ENCODE measurements at places on chromosomes 7 and 10.

- peaks cover 18% of the 10 kb centered on the region for H3K4me1 ChIP-seq
- H3K4me3 ChIP-seq = no peak overlapping the region
- H3K27me3 ChIP-seq = no peaks in the 10 kb centered on the region
- DNase-seq = no peak
Measured at GRCh38 chr7:4729266-4729665, 46.2 kb upstream of the AP5Z1 start.

- no peaks in the 10 kb centered on the region for H3K27me3 ChIP-seq
- no peak for DNase-seq
- H3K4me1 ChIP-seq = peaks cover 45% of the 10 kb centered on the region
- no peaks in the 10 kb centered on the region for H3K36me3 ChIP-seq
- peak overlapping the region; percentile 78 for H3K27ac ChIP-seq
- no peak overlapping the region for H3K4me3 ChIP-seq
Measured at GRCh38 chr7:36117203-36117840, 35.7 kb upstream of the EEPD1 start.

- DNase-seq = no peak
- no peak overlapping the region for H3K4me3 ChIP-seq
- H3K4me1 ChIP-seq = no peaks in the 10 kb centered on the region
- no peaks in the 10 kb centered on the region for H3K27me3 ChIP-seq
Measured at GRCh38 chr10:44589944-44590449, 205.1 kb upstream of the CXCL12 start.

DNA sequence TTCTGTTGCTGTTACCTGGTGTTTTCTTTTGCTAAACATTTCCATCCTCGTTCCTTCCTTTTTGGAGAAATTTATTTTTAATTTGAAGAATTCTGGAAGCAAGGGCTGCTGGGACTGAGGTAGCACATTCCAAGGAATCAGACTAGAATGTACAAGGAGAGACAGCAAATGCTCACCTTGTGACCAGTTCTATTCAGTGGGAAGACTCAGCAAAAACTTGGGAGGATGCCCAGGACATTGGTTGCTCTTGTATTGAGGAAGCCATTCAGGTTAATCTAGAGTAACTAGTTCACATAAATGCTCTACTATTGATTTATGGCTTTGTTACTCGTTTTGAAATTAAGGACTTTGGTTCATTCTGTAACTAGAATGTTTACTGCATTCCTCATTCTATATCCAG lies 11.3 kb downstream of the PLCE1 start:
- no peaks in the 10 kb centered on the region for H3K27me3 ChIP-seq
- no peak for DNase-seq
- peak overlapping the region; percentile 53 for H3K27ac ChIP-seq
- H3K4me3 ChIP-seq = no peak overlapping the region
- peaks cover 27% of the 10 kb centered on the region for H3K4me1 ChIP-seq

DNA sequence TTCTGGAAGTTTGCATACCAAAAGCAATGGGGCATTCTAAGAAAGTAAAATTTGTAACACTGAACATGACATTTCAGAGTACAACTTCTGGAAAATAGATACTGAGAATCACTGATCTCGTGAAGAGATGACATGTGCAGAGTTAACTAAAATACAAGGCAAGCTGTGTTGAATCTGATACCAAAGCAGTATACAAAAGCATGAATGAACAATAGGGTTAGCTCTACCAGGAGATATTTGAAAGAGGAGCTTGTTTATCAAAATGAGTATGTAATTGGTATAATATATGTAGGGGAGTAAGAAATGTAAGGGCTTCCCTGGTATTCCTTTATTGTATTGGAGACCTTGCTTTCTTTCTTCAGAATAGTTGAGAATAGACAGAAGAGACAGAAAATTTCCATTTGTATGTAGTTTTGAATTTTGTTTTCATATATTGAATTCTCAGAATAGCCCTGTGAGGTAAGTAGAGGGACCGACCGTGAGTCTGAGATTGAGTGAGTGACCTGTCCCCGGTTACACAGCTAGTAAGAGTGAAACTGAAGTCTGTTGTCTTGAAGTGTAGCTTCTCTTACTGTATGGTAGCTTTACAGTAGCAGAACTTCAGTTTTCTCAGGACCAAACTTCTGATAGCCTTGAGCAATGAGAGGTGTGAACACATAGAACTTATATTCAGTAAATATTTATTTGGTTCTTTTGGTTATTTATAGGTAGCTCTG lies 5.0 kb downstream of the HBP1 start:
- H3K27ac ChIP-seq = no peak overlapping the region
- H3K4me3 ChIP-seq = no peak overlapping the region
- H3K4me1 ChIP-seq = peaks cover 33% of the 10 kb centered on the region
- no peak for DNase-seq

- no peak overlapping the region for H3K27ac ChIP-seq
- DNase-seq = no peak
- H3K36me3 ChIP-seq = peaks cover 5% of the 10 kb centered on the region
- no peaks in the 10 kb centered on the region for H3K4me1 ChIP-seq
- H3K4me3 ChIP-seq = no peak overlapping the region
- no peaks in the 10 kb centered on the region for H3K27me3 ChIP-seq
Measured at GRCh38 chr7:94579470-94579869, 69.9 kb downstream of the CASD1 start.

DNA sequence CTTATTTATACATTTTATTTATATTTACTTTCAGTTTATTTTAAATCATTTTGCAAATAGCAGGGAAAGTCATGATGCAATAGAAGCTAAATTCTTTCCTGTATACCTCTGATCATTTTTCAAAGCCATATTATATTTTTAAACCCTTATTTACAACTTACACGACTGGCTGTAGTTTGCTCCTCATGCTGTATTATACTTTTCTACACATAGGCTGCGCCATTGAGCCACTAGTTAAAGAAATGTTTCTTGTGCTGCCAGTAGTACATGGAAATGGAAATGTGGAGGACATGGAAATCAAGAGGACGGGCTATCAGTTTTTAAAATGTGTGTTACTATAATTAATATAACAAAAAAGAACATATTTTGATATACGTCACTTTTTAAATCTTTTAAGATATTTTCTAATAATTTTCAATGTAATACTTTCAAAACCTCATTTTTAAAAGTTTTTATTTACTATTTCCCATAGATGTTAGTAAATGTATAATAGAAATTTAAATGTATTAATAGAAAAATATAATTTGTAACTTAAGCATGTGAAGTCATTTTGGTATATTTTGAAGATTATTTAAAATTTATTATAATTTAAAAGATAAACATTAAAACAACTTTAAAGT lies 118.5 kb downstream of the VTI1A start:
- H3K36me3 ChIP-seq = no peaks in the 10 kb centered on the region
- H3K27ac ChIP-seq = no peak overlapping the region
- H3K4me3 ChIP-seq = no peak overlapping the region
- no peak for DNase-seq

- no peaks in the 10 kb centered on the region for H3K27me3 ChIP-seq
- H3K36me3 ChIP-seq = no peaks in the 10 kb centered on the region
- no peak overlapping the region for H3K27ac ChIP-seq
- DNase-seq = no peak
Measured at GRCh38 chr10:7239312-7239985, 171.4 kb downstream of the SFMBT2 start.

- H3K27me3 ChIP-seq = no peaks in the 10 kb centered on the region
- no peak for DNase-seq
- no peak overlapping the region for H3K4me3 ChIP-seq
- H3K27ac ChIP-seq = no peak overlapping the region
- no peaks in the 10 kb centered on the region for H3K36me3 ChIP-seq
- H3K4me1 ChIP-seq = no peaks in the 10 kb centered on the region
Measured at GRCh38 chr7:34260279-34260678, 354.9 kb downstream of the BMPER start.

- DNase-seq = no peak
- no peaks in the 10 kb centered on the region for H3K4me1 ChIP-seq
- H3K27ac ChIP-seq = peak overlapping the region; percentile 96
- H3K4me3 ChIP-seq = peak overlapping the region; percentile 84
- H3K27me3 ChIP-seq = no peaks in the 10 kb centered on the region
- H3K36me3 ChIP-seq = no peaks in the 10 kb centered on the region
Measured at GRCh38 chr10:58268454-58268945, 462 bp upstream of the CISD1 start.

DNA sequence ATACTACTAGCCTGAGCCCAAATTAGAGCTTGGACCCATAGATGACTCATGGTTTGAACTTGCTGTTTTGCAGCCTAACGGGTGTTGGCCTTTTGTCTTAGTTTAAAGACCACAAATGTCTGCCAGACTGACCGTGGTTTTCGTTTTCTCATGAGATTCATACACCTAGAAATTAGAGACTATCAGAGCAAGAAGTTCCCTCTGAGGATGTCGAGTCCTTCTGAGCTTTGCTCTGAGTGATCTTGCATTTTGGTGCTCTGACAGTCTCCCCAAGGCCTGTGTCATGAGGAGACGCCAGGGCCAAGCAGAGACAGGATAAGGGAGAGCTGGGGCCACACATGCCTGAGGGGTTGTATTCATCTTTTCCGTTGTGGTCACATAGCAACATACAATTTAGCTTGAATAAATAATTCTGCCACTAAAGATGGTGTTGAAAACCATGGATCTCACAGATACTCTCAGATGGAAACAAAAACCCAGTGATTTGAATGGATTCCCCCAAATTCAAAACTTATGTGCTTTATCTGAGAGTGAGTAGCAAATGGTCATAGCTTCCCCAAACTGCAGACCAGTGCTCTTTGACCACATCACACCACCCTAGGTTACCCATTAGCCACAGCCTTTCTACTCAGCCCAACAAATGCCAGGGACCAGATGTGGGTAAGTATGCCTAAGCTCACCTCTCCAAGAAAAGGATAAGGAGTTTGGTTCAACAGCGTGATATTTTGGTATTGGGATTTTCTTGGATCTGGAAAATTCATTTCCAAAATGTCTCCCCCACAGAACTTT lies 762.0 kb upstream of the IGFBP3 start:
- H3K27me3 ChIP-seq = no peaks in the 10 kb centered on the region
- no peak overlapping the region for H3K4me3 ChIP-seq
- peaks cover 4% of the 10 kb centered on the region for H3K4me1 ChIP-seq

GRCh38 chr10:63155388-63156020 lies 22.4 kb downstream of the NRBF2 start:
- peaks cover 16% of the 10 kb centered on the region for H3K36me3 ChIP-seq
- no peak for DNase-seq
- H3K4me3 ChIP-seq = no peak overlapping the region

DNA sequence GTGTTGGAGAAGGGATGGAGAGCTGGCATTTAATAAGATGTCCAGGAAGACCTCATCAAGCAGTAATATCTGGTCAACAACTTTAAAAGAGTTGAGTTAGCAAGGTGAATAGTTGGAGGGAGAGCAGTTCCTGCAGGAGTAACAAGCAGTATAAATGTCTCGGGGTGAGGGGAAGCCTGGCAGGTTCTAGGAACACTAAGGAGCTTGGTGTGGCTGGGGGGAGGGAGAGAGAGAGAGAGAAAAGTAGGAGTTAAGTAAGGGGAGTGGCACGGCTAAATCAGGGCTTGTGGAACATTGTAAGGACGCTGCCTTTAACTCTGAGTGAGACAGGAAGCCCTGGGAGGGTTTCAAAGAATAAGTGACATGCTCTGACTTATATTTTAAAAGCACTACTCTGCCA lies 22.0 kb upstream of the LAMB4 start:
- DNase-seq = no peak
- H3K27ac ChIP-seq = no peak overlapping the region
- H3K4me3 ChIP-seq = no peak overlapping the region
- no peaks in the 10 kb centered on the region for H3K36me3 ChIP-seq

- no peaks in the 10 kb centered on the region for H3K36me3 ChIP-seq
- H3K4me1 ChIP-seq = peaks cover 5% of the 10 kb centered on the region
- no peak for DNase-seq
- H3K4me3 ChIP-seq = no peak overlapping the region
Measured at GRCh38 chr10:69410487-69410886, 6.2 kb downstream of the TACR2 start.

GRCh38 chr10:125080296-125080695 lies 80.1 kb downstream of the CTBP2 start:
- no peak overlapping the region for H3K4me3 ChIP-seq
- H3K27ac ChIP-seq = peak overlapping the region; percentile 42
- H3K4me1 ChIP-seq = peaks cover 38% of the 10 kb centered on the region
- no peak for DNase-seq
- H3K27me3 ChIP-seq = no peaks in the 10 kb centered on the region

DNA sequence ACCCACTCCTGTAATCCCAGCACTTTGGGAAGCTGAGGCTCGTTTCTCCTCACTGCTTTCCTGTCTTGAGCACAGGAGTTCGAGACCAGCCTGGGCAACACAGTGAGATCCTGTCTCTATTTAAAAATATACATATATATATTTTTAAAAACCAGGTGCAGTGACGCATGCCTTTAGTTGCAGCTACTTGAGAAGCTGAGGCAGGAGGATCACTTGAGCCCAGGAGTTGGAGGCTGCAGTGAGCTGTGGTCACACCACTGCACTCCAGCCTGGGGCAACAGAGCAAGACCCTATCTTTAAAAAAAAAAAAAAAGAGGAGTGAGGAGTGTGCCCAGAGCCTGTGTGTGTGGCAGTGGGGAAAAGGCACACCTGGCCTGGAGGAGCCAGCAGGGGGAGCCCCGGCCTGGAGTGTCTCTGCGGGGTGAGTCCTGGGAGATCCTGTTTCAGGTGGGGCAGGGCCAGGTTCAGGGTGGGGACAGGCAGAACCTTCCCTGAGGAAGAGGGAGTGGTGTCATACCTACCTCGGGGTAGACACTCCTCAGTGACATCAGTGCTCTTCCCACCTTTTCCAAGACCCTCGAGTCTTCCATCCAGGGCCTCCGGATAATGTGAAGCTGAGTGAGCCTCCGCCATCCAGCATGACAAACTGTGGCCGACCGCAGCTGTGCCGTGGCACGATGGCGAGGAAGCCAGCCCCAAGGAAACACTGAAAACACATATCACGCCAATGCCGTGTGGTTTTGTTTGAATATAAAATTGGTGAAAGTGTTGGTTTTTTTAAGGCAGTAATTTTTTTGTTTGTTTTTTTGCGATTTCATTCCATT lies 9.0 kb upstream of the ARPC1B start:
- no peaks in the 10 kb centered on the region for H3K27me3 ChIP-seq
- H3K27ac ChIP-seq = no peak overlapping the region
- no peaks in the 10 kb centered on the region for H3K4me1 ChIP-seq
- peaks cover 61% of the 10 kb centered on the region for H3K36me3 ChIP-seq

GRCh38 chr10:92413519-92413918 lies 122.6 kb downstream of the MARCHF5 start:
- H3K4me3 ChIP-seq = no peak overlapping the region
- H3K27me3 ChIP-seq = no peaks in the 10 kb centered on the region
- no peaks in the 10 kb centered on the region for H3K4me1 ChIP-seq
- no peak for DNase-seq
- H3K27ac ChIP-seq = no peak overlapping the region

- no peaks in the 10 kb centered on the region for H3K36me3 ChIP-seq
- no peak overlapping the region for H3K27ac ChIP-seq
- H3K4me3 ChIP-seq = no peak overlapping the region
- no peaks in the 10 kb centered on the region for H3K27me3 ChIP-seq
- DNase-seq = no peak
Measured at GRCh38 chr7:35780070-35780469, 20.8 kb upstream of the SEPTIN7 start.

- peaks cover 5% of the 10 kb centered on the region for H3K4me1 ChIP-seq
- H3K36me3 ChIP-seq = no peaks in the 10 kb centered on the region
- DNase-seq = no peak
- no peak overlapping the region for H3K27ac ChIP-seq
- no peak overlapping the region for H3K4me3 ChIP-seq
Measured at GRCh38 chr7:129789000-129789399, 163.8 kb downstream of the UBE2H start.

- H3K4me1 ChIP-seq = peaks cover 31% of the 10 kb centered on the region
- no peak overlapping the region for H3K4me3 ChIP-seq
- no peaks in the 10 kb centered on the region for H3K27me3 ChIP-seq
Measured at GRCh38 chr10:123868038-123869019, 23.3 kb downstream of the CPXM2 start.

GRCh38 chr7:136000288-136000913 lies 23.2 kb upstream of the MTPN start:
- DNase-seq = no peak
- H3K4me1 ChIP-seq = no peaks in the 10 kb centered on the region
- no peaks in the 10 kb centered on the region for H3K36me3 ChIP-seq
- no peaks in the 10 kb centered on the region for H3K27me3 ChIP-seq
